ENCODE measurements at places on chromosomes 2 and 18.

GRCh38 chr2:238263204-238264071 is 23.6 kb upstream of the HES6 start:
- DNase-seq: no peak

DNA sequence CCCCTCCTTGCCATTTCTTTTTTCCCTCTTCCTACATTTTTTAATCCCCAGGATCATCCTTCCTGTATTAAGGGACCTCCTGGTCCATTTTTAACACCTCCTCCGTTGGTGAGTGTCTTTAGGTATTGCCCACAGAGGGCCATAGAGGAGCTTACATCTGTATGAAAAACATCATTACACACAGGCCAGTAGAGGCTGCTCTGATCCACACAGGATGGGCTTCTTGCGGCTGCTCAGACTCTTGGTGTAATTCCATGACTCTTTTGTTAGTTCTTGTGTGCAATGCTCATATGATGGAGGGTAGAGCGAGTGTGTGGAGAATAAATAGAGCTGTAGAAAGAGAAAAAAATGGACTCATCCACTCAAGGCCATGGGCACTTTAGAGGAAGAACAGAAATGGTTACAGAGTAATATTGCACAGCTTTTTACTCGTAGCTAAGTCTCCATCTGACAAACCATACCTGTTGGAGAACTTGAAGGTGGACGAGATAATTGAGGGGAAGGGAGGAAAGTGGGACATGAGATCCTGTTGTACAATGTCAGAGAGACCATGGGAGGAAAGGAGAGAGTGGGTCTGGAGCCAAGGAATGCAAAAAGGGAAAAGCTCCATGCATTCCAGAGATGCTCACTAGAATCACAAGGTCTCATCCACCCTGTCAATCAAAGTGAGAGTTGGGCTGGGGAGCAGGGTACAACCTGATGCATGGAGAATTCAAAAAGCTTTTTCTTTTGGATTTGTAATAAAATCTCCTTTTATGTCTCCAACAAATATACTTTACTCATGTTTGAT is 129.7 kb upstream of the TNP1 start:
- no peak for DNase-seq

GRCh38 chr2:215419113-215419512 is 16.8 kb downstream of the FN1 start:
- no peak for DNase-seq

DNA sequence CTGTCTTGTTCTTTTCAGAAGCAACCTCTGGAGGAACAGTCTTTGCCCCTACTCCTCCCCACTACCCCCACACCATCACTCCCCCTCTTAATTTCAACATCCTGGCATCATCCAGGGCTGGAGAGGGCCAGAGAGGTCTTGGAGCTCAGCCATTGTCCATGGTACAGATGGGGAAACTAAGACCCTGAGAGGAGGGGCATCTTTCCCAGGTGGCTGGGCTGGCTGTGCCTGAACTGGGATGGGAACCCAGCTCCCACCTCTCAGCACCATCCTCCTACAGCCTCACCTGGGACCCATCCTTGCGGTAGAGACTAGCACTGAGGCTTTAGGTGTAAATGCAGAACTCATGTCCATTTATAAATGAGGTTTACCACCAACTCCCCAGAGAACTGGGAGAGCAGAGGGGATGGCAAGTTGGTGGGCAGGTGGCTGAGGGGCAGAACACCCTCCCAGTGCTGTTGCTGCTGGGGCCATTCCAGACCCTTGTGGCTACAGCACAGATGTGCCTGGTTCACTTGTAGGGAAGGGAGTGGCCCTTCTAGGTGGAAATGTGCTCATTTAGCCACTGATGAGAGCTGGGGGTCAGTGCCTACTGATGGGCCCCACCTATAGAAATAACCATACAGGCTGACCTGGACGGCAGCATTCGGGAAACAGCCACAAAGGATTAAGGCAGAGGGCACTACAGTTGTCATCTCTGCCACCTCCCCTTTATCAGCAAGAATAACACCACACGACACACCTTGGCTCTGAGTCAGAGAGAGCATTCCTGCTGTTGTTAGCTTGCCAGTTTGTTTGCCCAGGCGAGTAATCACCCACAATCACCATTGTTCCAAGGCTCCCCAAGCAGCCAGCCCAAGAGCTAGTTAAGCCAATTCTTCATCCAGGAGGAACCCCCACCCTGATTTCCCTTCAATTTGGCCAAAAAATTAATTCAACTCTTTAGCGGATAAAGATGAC is 2.1 kb downstream of the MLPH start:
- DNase-seq: no peak

DNA sequence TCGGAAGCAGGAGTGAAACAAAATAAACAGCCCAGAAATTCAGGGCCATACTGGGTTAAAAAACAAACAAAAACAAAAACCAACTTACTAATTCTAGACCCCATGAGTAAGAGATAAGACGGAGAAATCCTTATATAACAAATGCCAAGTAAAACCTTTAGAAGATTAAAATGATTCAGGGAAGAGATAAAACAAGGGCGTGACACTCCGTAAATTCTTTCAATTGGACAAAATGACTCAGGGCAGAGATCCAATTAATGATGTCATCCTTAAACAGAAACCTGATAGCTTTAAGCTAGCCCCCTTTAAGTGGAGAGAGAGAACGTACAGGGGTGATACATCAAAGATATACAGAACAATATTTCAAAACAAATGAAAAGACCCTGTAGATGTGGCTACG is 317.4 kb downstream of the NBAS start:
- no peak for DNase-seq

DNA sequence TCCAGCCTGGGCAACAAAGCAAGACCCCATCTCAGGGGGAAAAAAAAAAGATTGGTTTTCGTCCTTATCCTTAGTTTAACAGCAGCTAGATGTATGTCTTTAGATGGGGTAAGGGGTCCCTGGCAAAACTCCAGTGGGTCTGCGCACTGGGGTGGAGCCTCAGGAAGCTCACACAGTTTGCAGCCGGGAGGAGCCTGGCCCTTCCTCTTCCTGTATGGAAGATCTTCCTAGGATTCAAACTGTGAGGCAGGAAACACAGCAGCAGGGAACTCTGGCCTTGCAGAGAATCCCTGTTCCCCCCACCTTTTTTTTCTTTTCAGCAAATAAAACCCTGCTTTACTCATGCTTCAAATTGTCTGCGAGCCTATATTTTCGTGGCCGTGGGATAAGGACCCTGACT is 12.5 kb upstream of the GRP start:
- DNase-seq: no peak

GRCh38 chr2:196331143-196331542 is 159.8 kb upstream of the STK17B start:
- DNase-seq: no peak

Data from cortex of kidney (tissue), 1 donor.